ENCODE measurements at places on chromosomes 3 and 15.

DNA sequence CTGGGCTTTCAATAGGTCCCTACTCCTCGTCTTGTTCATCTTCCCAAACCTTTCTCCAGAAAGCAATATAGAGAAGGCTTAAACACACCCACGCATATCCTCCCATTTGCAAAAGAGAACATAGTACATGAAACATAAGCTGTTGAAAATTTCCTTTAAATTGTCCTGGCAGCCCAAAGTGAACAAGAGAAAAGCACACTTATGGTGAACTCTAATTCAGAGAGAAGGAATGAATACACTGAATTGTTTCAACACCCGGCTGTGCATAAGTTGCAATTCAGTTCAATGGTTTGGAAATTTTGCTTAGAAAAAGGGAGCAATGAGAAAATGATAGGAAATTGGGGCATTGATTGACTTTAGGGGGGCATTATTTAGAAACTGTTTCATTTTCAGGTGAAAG lies 202.6 kb downstream of the TIGIT start:
- no peak for DNase-seq

- peak; percentile 4 for DNase-seq
Measured at GRCh38 chr15:33310481-33311311, at the start of gene RYR3. Gene RYR3, plus strand, starts transcription at chr15:33310967. Its CDS starts 79 bp downstream, at chr15:33311046.

DNA sequence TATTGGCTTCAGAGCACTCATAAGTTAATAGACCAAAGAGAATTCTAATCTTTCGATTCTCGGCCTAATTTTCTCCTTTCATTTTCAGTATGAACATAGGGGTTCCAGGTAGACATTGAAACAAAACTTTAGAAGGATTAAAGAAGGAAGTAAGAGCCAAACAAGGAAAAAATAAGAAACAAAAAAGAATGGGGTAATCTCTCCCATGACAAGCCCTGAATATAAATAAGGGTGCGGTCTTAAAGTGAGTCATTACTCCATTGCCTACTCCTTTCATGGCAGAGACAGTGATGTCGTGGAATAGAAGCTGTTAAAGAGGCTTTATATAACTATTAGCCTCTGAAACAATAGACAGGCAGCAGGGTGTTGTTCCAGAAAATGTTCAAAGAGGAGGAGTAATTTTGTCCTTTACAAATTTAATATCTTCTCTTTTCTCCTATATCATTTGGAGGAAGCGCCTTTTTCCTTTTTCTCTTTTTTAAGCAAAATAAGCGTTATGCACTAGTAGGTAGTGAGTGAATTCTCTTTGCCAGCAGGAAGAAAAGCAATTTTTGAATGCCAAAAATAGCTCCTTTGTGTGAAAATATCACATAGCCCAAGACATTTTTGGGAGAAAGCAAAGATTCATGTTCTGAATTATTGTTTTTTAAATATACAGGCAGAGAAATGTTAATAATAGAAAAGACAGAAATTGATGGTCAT lies 607.9 kb upstream of the KCNMB2 start:
- DNase-seq, result peak; percentile 23

GRCh38 chr3:149971403-149972075 lies 844 bp upstream of the PFN2 start:
- no peak for DNase-seq

GRCh38 chr15:27592036-27592760 lies 506.9 kb downstream of the OCA2 start:
- DNase-seq, result peak; percentile 43

- DNase-seq, result peak; percentile 81
Measured at GRCh38 chr3:11671648-11672100, 28.0 kb upstream of the VGLL4 start.

GRCh38 chr3:183253528-183254486 lies 754 bp downstream of the B3GNT5 start:
- DNase-seq, result peak; percentile 43

DNA sequence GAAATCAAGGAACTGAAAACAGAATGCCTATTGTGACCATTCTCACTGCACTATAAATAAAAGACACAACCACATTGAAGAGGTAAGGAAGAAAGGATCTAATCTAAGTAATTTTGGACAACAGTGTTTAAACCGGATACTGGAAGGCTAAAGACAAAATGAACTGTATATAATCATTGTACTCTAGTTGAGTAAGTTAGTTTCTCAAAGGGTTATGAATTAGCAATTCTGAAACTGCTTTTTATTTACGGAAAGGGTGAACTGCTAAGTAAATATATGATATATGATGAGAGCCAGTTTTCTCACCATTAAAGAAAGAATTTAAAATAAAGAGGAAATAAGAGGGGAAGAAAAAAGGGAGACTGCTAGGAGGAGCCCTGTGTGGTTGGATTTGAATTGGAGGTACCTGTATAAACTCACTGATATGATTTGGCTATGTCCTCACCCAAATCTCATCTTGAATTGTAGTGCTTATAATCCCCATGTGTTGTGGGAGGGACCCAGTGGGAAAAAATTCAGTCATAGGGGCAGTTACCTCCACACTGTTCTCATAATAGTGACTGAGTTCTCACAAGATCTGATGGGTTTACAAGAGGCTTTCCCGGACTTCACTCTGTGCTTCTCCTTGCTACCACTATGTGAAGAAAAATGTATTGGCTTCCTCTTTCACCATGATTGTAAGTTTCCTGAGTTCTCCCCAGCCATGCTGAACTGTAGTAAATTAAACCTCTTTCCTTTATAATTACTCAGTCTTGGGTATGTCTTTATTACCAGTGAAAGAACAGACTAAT lies 607.7 kb downstream of the PYDC2 start:
- no peak for DNase-seq

GRCh38 chr3:73552700-73553099 lies 72.0 kb downstream of the PDZRN3 start:
- DNase-seq, result no peak

Data from fibroblast of skin of abdomen (primary cell).